Glomerular endothelial cell (primary cell): ENCODE measurements at places on chromosomes 16 and 17.

DNA sequence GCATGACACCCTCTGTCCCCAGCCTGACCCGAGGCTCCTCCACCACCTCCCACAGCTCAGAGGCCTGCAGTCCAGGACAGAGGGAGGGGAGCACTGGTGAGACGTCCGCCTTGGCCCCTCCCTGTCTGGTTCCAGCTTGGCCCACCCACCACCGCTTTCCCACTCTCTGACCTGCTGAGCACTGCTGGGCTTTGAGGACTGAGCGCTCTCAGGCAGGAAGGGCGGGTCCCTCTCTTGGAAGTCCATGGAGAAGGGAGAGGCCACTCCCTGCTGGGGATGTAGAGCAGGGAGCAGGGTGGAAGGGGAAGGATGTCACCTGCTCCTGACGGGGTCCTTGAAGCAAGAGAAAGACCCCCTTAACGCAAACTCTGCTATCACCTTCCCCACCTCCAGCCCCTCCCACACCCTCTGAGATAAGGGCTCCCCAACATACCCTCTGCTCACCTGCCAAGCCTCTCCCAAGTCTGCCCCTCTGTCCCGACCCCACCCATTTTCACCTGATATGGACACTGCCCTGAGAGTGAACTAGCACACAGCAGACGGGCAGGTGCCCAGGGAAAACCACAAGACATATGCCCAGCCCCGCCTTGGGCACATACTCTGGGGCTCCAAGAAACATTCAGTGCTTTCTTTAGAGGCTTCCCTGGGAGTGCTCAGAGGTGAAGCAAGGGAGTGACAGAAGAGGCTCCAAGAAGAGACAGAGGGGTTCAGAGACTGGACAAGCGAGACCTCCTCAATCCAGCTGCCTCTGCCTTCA is 1.4 kb downstream of the OSBPL7 start:
- DNase-seq = no peak

DNA sequence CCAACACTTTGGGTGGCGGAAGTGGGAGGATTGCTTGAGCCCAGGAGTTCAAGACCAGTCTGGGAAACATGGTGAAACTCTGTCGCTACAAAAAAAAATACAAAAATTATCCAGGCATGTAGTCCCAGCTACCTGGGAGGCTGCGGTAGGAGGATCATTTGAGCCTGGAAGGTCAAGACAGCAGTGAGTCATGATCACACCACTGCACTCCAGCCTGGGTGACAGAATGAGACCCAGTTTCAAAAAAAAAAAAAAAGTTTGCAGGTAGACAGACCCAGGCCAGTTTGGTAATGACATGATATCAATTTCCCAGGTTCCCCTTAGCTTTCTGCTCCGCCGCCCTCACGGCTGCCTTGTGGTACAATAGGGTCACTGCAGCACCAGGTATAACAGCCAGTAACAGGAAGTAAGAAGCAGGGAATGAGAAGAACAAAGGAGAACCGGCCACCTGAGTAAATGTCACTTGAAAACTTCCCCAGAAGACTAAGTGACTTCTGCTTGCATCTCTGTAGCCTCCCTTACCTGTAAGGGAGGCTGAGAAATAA is 201.2 kb upstream of the HSBP1 start:
- no peak for DNase-seq

- DNase-seq = no peak
Observed at GRCh38 chr16:84143784-84144199, 1.2 kb downstream of the HSDL1 start.

GRCh38 chr16:86288716-86289294 is 221.5 kb upstream of the FOXF1 start:
- DNase-seq = no peak

GRCh38 chr17:28228986-28229729 is 89.8 kb upstream of the TMEM97 start:
- DNase-seq = no peak

DNA sequence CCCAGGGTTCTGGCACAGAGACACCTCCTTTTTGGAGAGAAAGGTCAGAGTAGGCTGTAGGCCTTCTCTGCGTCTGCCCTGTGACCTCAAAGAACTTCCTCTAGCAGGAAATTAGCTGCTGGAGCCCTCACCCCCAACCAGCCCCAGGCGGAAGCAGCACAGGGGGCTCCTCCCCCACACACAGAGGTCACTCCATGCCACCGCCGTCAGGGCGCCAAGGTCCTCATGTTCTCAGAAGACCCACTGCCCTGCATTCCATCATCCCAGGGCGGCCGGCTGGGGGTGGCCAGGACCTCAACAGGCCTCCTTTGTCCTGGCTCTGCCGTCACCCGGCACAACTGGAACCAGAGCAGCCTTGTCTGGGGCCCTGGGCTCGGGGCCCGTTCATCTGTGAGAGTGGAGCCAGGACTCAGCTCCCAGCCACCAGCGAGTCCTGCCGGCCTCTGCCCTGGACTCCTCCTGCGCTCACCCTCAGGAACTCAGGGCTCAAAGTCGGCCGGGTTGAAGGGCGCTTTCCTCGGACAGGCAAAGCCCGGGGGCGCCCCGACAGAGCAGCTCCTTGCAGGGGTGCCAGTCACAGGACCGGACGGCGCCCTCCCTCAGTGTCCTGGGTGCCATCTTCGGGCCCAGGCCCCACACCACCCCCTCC is 1.2 kb downstream of the TMC6 start:
- DNase-seq = no peak

GRCh38 chr16:29675811-29676643 is 3.0 kb upstream of the QPRT start:
- DNase-seq = no peak

- no peak for DNase-seq
Observed at GRCh38 chr16:87735270-87736007, 30.3 kb downstream of the KLHDC4 start.

GRCh38 chr16:15477802-15478201 is 43.4 kb downstream of the BMERB1 start:
- DNase-seq = no peak

GRCh38 chr16:72500545-72500944 is 328.6 kb upstream of the PMFBP1 start:
- no peak for DNase-seq

- DNase-seq = no peak
Observed at GRCh38 chr17:45380991-45381390, 51.7 kb downstream of the ARHGAP27 start.

- DNase-seq = no peak
Observed at GRCh38 chr17:39867084-39867879, 720 bp upstream of the ZPBP2 start.

DNA sequence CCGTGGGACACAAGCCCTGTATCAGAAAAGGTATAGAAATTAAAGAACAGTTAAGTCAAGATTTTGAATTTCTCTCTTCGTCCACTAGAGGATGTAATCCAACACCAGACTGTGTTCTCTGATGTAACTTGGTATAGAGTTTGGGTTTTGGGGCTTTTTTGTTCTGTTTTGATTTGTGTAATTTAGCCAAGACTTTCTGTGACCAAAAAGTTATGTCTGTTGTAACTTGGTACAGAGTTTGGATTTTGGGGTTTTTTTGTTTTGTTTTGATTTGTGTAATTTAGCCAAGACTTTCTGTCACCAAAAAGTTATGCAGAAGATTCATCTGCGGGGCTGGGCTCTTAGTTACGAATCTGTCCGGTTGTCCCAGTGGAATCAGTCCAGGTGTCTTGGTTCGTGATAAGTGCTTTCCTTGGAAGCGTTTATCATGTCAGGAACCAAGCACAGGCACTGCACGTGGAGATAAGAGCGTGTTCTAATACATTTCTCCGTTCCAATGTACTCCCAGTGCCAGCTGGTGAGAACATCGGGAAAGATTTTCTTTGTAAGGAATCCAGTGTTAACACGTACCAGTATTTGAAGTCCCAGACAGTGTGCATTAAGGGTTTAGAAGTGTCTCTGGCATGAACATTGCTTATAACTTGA is 44.1 kb upstream of the SEC14L1 start:
- no peak for DNase-seq

DNA sequence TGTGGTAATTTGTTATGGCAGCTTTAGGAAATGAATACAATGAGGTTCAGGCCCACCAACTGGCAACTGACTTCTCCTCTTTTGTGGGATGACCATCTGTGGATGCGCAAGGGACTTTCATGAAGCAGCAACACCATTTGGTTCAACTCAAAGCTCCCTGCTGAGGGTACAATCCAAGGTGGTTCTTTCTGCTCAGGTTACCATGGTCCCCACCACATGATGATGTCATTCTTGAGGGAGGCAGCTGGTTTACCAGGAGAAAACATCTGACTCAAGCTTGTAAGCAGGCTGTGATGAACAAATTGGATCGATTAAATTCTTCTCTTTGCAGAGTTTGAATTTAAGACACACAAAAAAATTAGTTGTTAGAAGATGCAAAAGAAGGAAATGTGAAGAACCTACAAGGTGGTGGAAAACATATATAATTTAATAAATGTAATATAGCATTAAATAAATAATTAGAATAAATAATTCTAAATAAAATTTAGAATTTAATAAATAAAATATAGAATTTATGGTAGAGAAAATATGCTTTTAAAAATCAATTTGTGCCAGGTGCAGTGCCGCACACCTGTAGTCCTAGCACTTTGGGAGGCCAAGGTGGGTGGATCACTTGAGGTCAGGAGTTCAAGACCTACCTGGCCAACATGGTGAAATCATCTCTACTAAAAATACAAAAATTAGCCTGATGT is 67.6 kb upstream of the ANKFN1 start:
- no peak for DNase-seq

GRCh38 chr17:68296217-68297191 is 5.2 kb downstream of the ARSG start:
- DNase-seq = no peak
